T-helper 17 cell (primary cell): ENCODE measurements at places on chromosomes 11 and 22. TPM values are rescaled to one million over a fixed set of nuclear protein-coding genes. Genes with fewer than 3 reads are reported as not detected.
A peak's percentile ranks its signal among the peaks of the same experiment; 100 is the strongest.

GRCh38 chr22:44211946-44212930 is 31.5 kb downstream of the PARVG start:
- H3K4me3 ChIP-seq = no peak overlapping the region
- no peaks in the 10 kb centered on the region for H3K36me3 ChIP-seq
- no peaks in the 10 kb centered on the region for H3K4me1 ChIP-seq
- no peak overlapping the region for H3K27ac ChIP-seq

- H3K36me3 ChIP-seq = no peaks in the 10 kb centered on the region
- H3K4me3 ChIP-seq = no peak overlapping the region
- DNase-seq = no peak
- H3K27ac ChIP-seq = no peak overlapping the region
- peaks cover 8% of the 10 kb centered on the region for H3K4me1 ChIP-seq
Measured at GRCh38 chr11:130866831-130867230, 49.4 kb downstream of the SNX19 start.

Gene MN1
- 0.40 TPM for total RNA-seq

Gene RTN3
- total RNA-seq = 29.1 TPM

DNA sequence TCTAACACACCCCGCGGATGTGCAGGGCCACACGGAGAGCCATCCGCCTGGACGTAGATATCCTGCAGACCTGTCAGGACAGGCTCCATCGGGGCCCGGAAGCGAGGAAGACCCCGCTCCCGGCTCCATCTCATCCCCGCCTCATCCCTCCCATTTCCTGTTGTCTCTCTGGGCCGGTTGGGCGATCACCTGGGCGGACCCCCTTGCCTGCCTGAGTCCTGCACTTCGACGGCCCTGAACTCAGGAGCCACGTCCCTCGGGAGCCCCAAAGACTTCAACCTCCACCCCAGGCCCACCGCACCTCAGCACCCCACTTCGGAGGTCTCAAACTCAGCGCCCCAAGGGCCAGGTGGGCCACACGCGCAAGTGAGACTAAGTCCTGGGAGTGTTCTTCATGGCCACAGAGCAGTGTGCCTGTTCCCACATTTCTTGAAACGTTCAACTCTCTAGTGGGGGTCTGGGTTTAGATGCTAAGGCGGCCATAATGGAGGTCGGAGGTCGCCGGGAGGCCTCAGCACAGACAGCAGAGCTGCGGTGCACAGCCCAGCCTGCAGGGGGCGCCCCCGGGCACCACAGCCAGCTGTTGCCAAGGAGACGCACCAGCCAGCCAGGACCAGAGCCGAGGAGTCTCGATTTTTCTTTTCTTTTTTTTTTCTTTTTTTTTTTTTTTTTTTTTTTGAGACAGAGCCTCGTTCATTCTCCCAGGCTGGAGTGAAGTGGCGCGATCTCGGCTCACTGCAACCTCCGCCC is 26.0 kb upstream of the FADD start:
- no peak overlapping the region for H3K27ac ChIP-seq
- peaks cover 10% of the 10 kb centered on the region for H3K27me3 ChIP-seq

DNA sequence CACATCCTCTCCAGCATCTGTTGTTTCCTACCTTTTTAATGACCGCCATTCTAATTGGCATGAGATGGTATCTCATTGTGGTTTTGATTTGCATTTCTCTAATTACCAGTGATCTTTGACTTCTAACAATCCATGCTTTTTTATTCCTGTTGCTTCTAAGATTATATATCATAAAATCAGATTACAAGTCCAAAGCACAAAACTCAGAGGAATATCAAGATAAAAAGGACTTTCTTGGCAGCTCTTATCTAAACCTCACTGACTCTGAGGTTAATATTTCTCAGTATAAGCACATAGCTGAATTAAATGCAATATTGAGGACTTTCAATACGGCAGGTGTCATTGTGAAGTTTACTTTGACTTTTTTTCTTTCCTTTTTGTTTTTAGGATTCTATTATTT is 11.4 kb downstream of the SLC5A12 start:
- no peak overlapping the region for H3K27ac ChIP-seq
- no peak overlapping the region for H3K4me3 ChIP-seq
- H3K36me3 ChIP-seq = no peaks in the 10 kb centered on the region
- no peak for DNase-seq
- no peaks in the 10 kb centered on the region for H3K4me1 ChIP-seq

DNA sequence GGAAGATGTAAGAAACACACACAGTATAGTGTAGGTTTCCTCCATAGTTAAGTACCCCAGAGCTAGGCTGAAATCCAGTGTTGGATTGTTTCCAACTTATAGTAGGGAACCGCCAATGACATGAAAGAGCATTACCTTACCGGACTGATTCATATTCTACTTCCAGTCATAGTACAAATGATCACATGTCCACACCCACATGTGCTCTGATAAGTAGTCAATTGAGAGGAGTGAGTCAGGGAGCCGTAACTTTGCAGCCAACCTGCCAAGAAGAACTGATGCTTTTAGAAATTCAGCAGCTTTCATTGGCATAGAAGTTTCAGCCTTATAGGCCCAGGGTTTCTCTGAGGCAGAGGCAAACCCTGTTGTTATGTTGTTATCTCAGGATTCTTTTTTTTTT is 240.6 kb downstream of the ETS1 start:
- H3K4me1 ChIP-seq = peaks cover 55% of the 10 kb centered on the region
- peaks cover 2% of the 10 kb centered on the region for H3K36me3 ChIP-seq
- no peaks in the 10 kb centered on the region for H3K27me3 ChIP-seq
- peak overlapping the region; percentile 99 for H3K27ac ChIP-seq
- no peak for DNase-seq

Gene MIOX
- total RNA-seq = not detected

GRCh38 chr11:40130427-40130826 is 1329.0 kb downstream of the LRRC4C start:
- no peaks in the 10 kb centered on the region for H3K36me3 ChIP-seq
- no peak for DNase-seq
- no peaks in the 10 kb centered on the region for H3K27me3 ChIP-seq
- H3K27ac ChIP-seq = no peak overlapping the region

- H3K4me1 ChIP-seq = no peaks in the 10 kb centered on the region
- H3K27me3 ChIP-seq = no peaks in the 10 kb centered on the region
- H3K27ac ChIP-seq = no peak overlapping the region
Measured at GRCh38 chr11:103923451-103923931, 112.9 kb upstream of the DDI1 start.

DNA sequence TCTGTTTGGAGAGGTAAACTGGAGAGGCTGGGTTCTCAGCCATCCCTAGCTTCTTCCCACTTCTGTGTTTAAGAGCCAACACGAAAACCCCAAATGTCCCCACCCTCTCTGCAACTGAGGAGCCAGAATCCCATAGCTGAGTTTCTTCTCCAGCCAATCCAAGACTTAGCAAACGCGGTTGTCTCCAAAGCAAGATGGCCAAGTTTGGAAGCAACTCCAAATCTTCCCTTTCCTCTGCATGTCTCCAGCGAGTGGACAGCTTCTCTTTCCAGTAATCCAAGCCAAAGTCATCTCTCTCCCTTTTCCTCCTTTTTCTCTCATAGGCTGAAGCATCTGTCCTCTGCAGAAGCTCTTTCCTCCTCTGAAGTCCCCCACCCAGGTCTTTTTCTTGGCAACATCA is 539.2 kb downstream of the MIAT start:
- no peaks in the 10 kb centered on the region for H3K36me3 ChIP-seq
- no peak for DNase-seq
- no peak overlapping the region for H3K27ac ChIP-seq
- H3K27me3 ChIP-seq = peaks cover 12% of the 10 kb centered on the region
- H3K4me3 ChIP-seq = no peak overlapping the region

GRCh38 chr11:71300187-71300586 is 47.8 kb upstream of the SHANK2 start:
- H3K27ac ChIP-seq = no peak overlapping the region
- H3K27me3 ChIP-seq = peaks cover 56% of the 10 kb centered on the region
- peaks cover 5% of the 10 kb centered on the region for H3K4me1 ChIP-seq
- no peaks in the 10 kb centered on the region for H3K36me3 ChIP-seq
- DNase-seq = no peak

DNA sequence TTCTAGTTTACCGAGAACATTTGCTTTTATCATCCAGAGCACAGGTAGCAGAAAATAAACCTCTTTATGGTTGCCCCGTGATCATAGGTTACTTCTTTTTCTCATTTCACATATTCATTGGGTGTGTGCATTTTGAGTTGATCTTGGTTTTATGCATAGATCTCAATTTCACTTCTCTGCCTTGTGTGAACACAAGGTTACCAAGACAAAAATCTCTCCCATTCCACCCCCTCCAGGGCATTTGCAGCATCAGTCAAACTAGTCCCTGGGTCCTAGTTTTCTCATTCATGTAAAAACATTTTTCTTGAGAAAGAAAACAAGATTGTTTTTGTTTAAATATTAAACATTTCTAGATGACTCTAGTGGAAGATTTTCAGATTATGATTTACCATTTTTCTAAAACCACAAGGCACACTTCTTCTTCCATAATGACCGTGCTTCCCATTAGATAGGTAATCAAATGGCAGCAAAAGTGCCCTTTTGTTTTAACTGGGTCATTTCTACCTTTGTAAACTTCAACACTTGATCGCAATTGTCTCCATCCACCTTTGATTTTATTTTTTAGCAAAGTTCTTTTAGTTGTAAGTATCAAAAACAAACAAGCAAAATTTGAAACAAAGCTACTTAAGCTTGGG is 526.6 kb upstream of the CADM1 start:
- no peaks in the 10 kb centered on the region for H3K36me3 ChIP-seq
- no peak overlapping the region for H3K4me3 ChIP-seq
- no peak overlapping the region for H3K27ac ChIP-seq

Gene TRAF6
- 26.2 TPM for total RNA-seq

GRCh38 chr22:43884600-43885318 is 7.1 kb downstream of the PNPLA5 start:
- peaks cover 65% of the 10 kb centered on the region for H3K27me3 ChIP-seq
- no peak overlapping the region for H3K4me3 ChIP-seq
- H3K27ac ChIP-seq = no peak overlapping the region
- DNase-seq = peak; percentile 21

Gene RAPSN
- total RNA-seq = 3.1 TPM

GRCh38 chr11:86577644-86578636 is 94.5 kb downstream of the ME3 start:
- no peak overlapping the region for H3K4me3 ChIP-seq
- H3K36me3 ChIP-seq = no peaks in the 10 kb centered on the region
- H3K4me1 ChIP-seq = no peaks in the 10 kb centered on the region
- no peak overlapping the region for H3K27ac ChIP-seq
- no peak for DNase-seq
- no peaks in the 10 kb centered on the region for H3K27me3 ChIP-seq

DNA sequence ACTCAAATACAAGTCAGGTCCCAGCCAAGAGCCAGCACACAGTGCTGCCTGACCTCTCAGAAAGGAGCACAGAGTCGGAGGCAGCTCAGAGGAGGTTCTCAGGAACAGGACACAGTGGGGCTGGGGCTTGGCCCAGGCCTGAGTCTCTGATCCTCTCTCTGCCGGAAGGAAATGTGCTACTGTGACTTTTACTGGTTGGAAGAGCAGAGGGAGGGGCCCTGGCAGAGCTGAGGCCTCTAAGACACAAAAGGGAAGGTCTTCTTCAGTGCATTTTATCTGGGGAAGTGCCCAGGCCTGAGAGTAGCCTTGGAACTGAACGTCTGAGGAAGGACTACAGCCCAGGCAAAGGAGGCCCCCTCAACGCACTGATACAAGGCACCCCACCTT is 16.2 kb upstream of the CASTOR1 start:
- H3K4me3 ChIP-seq = peak overlapping the region; percentile 89
- H3K27me3 ChIP-seq = no peaks in the 10 kb centered on the region
- peaks cover 4% of the 10 kb centered on the region for H3K36me3 ChIP-seq
- H3K4me1 ChIP-seq = peaks cover 84% of the 10 kb centered on the region

Gene OR2D2
- total RNA-seq = not detected

DNA sequence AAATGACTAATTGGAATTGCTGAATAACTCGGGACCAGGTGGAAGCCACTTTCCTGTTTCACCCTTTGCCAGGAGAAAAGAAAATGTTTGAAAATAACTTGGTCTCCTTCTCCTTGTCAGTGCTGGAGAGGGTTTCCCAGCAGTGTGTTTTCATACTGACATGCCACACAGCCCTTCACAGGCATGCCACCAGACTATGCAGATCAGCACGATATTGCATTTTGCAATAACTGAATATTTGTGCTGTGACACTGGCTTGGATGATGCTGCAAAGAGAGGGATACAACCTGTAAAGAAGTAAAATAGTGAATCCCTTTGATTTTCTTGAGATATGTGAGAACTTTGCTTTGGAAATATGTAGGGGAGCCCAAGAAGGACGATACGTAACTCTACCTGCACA is 200.0 kb upstream of the NAV2 start:
- DNase-seq = no peak
- no peak overlapping the region for H3K27ac ChIP-seq
- no peaks in the 10 kb centered on the region for H3K36me3 ChIP-seq
- peak overlapping the region; percentile 28 for H3K4me3 ChIP-seq
- no peaks in the 10 kb centered on the region for H3K4me1 ChIP-seq

GRCh38 chr11:116172851-116173250 is 599.9 kb downstream of the BUD13 start:
- DNase-seq = no peak
- H3K4me1 ChIP-seq = peaks cover 2% of the 10 kb centered on the region
- no peak overlapping the region for H3K27ac ChIP-seq
- H3K4me3 ChIP-seq = no peak overlapping the region
- peaks cover 27% of the 10 kb centered on the region for H3K27me3 ChIP-seq

DNA sequence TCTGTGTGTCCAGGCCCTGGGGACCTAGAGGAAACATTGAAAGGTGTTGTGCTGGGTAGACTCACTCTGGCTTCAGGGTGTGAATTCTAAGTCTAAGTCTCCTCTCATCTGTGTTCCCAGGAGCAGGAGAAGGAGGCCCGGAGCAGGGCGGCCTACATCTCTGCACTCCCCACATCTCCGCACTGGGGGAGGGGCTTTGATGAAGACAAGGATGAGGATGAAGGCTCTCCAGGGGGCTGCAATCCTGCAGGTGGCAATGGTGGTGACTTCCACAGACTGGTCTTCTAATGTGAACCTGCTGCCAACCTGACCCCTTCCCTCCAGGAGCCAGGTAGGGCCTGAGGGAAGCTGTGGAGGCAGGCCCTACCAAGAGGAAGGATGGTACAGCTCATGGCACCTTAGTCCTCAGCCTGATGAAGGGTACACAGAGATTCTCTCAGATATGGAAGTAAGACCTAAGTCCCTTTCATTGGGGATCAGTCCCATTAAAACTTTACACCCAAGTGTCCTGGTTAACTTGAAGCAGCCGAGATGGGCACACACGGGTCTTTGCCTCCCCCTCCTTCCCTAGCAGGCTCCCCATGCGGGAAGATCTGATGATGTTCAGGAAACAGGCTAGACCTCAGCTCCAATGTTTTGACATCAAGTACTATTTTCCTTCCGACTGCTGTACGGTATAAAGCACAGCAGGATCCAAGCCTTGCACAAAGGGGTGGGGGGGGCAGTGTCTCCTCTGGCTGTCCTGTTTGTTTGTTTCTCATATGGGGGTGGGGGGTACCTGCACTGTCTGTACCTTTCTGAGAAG is 25.0 kb downstream of the USP35 start:
- peak overlapping the region; percentile 19 for H3K27ac ChIP-seq
- H3K4me3 ChIP-seq = no peak overlapping the region
- no peaks in the 10 kb centered on the region for H3K27me3 ChIP-seq
- H3K36me3 ChIP-seq = peaks cover 7% of the 10 kb centered on the region
- H3K4me1 ChIP-seq = peaks cover 15% of the 10 kb centered on the region

- no peak overlapping the region for H3K4me3 ChIP-seq
- no peaks in the 10 kb centered on the region for H3K36me3 ChIP-seq
- H3K4me1 ChIP-seq = peaks cover 7% of the 10 kb centered on the region
- peaks cover 32% of the 10 kb centered on the region for H3K27me3 ChIP-seq
- DNase-seq = no peak
Measured at GRCh38 chr22:49039625-49040024, 788.0 kb downstream of the BRD1 start.

- peaks cover 1% of the 10 kb centered on the region for H3K4me1 ChIP-seq
- peaks cover 42% of the 10 kb centered on the region for H3K27me3 ChIP-seq
- H3K36me3 ChIP-seq = peaks cover 2% of the 10 kb centered on the region
- no peak for DNase-seq
Measured at GRCh38 chr11:112784323-112785073, 176.7 kb upstream of the NCAM1 start.

- no peaks in the 10 kb centered on the region for H3K36me3 ChIP-seq
- H3K27ac ChIP-seq = no peak overlapping the region
- no peaks in the 10 kb centered on the region for H3K27me3 ChIP-seq
- DNase-seq = no peak
Measured at GRCh38 chr11:38721586-38722315, 2123.7 kb upstream of the RAG2 start.
